Mesendoderm (in vitro differentiated cells): ENCODE measurements at places on chromosomes 1 and 21.
A peak's percentile ranks its signal among the peaks of the same experiment; 100 is the strongest.

DNA sequence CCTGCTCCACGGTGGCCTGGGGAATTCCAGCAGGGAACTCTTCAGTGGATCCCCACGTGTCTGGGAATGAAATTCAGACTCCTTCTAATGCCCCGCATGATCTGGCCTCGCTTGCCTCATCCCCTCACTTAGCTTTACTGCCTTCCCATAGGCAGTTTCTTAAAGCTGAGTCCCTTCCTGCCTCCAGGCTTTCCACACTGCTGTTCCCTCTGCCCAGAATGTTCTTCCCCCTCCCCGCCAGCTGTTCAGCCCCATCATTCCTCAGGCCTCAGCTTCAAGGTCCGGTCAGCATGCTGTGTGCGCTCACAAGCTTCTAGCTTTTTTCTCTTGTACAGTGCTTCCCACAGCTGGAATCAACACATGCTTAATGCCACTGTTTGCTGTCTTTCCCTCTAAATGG, 54.9 kb upstream of the WASF2 start:
- DNase-seq, result no peak

DNA sequence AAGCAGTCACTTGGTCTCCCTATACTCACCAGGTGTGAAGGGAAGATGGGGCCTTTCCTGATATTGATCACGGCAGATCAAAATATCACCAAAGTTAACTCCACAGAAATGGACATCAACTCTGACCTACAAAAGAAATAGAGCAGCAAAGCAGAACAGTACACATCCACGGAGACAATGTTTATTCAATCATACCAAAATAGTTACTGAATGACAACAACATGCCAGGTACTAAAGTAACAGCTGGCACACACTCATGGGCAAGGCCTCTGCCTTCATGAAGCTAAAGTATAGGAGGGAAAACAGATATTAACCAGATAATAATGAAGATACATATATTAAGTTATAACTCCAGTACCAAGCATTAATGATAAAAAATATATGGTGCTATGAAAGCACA, 59.2 kb upstream of the RASAL2 start:
- no peak for DNase-seq

- peak; percentile 66 for DNase-seq
These were observed 23.0 kb downstream of the IQGAP3 start for GRCh38 chr1:156549390-156549789.

DNA sequence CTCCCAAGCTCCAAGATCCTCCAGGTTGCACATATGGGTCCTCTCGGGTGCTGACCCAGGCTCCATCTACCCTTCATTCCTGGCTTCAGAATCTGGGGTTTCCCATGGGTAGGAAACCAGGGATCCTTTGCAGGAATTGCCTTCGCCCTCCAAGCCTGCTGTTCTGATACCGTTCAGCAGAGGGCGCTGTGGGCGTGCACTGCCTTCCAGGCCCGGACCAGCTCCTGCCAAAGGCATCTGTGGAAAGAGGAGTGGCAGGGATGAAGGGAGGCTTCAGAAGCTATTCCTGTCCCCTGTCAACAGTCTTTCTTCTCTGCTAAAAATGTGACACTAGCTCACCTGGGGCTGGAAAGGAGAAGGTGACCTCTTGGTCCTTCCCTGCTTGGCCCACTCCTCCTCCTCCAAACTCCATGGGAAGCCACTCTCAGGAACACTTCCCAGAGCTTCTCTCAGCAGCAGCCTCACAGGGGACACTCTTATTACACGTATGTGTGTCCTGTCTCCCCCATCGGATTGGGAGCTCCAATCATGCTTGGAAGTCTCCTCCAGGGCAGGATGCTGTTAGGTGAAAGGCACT, 71.2 kb downstream of the VWA5B1 start:
- DNase-seq, result peak; percentile 71

GRCh38 chr1:3530926-3531818, 76.7 kb downstream of the ARHGEF16 start:
- peak; percentile 93 for DNase-seq

- peak; percentile 93 for DNase-seq
These were observed 68.1 kb downstream of the URB2 start for GRCh38 chr1:229694053-229694693.

- no peak for DNase-seq
These were observed 26.0 kb downstream of the SDE2 start for GRCh38 chr1:225973158-225973557.

GRCh38 chr1:97044159-97044760, 322.7 kb downstream of the PTBP2 start:
- peak; percentile 18 for DNase-seq

- DNase-seq, result no peak
These were observed 959 bp downstream of the AKR7A3 start for GRCh38 chr1:19287436-19288185.

DNA sequence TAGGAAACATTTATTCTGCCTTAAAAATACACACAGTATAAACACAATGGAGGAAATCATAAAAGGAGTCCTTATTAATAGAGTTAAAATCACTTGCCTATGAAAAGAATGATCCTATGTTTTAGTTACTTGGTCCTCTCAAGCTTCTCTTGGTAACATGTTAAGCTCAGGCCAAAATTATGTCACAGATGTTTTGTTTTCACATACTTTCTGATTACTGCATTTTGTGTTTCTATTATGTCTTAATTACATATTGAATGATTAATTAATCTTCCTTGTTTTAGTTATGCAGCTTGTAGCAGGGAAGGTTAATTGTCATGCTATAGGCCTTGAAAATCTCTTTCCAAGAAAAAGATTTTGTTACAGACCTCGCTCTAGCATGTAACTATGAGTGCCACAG, 406.0 kb downstream of the PLA2G4A start:
- DNase-seq, result no peak

GRCh38 chr1:111789142-111789541, 33.4 kb downstream of the DDX20 start:
- no peak for DNase-seq

GRCh38 chr1:16286122-16286521, 49.1 kb upstream of the CPLANE2 start:
- no peak for DNase-seq

GRCh38 chr1:62184336-62184735, 10.3 kb upstream of the L1TD1 start:
- no peak for DNase-seq

- DNase-seq, result peak; percentile 96
These were observed 59.0 kb upstream of the ACOT11 start for GRCh38 chr1:54488779-54489626.

- DNase-seq, result peak; percentile 26
These were observed 423 bp downstream of the URB1 start for GRCh38 chr21:32392299-32392879.

- no peak for DNase-seq
These were observed 85.8 kb upstream of the ZNF648 start for GRCh38 chr1:182147136-182147820.

DNA sequence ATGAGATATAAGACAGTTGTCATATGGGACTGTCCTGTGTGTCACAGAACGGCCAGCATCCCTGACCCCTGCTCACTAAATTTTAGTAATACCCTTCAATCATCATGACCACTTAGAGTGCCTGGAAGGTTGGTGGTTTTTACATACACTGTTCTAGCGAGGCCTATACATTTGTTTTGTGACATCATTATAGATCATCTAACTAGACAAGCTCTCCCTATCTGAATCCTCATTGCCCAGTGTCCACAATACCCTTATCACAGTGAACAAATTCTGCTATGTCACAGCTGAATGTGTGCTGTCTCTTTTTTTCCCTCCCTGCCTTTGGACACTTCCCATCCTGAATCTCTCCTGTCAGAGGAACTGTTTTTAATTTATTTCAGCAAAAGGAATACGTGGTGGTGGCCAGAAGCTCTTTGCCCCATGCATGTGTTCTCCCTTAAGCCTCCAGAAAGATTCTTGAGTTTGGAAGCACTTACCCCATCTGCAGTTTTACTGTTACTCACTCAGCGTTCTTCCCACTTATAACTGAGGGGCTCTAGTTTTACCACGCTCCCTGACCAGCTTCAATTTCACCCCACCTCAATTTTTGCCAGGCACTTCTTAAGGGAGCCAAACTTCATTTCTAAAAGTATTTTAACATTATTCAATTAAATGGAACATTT, 70.3 kb downstream of the OLFML2B start:
- DNase-seq, result no peak

- peak; percentile 75 for DNase-seq
These were observed 416.4 kb downstream of the PTBP2 start for GRCh38 chr1:97137862-97138514.
